ENCODE measurements at places on chromosomes 5 and 9.

DNA sequence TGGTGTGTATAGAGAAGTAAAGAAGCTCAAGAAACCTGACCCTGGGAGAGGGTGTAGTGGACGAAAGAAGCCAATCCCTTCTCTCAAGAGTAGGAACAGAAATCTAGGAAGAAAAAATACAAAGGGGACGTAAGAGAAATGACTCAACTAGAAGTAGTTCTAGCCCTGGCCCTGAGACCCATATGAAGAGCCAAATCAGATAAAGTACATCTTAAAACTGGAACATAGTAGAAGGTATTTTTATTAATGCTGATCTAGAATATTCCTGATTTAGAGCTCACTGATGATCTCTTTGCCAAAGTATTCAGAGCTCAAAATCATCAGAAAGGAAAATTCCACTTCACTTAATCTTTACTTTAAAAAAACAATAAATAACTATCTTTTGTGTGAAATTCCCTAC lies 184.8 kb downstream of the MLLT3 start:
- no peak for DNase-seq

DNA sequence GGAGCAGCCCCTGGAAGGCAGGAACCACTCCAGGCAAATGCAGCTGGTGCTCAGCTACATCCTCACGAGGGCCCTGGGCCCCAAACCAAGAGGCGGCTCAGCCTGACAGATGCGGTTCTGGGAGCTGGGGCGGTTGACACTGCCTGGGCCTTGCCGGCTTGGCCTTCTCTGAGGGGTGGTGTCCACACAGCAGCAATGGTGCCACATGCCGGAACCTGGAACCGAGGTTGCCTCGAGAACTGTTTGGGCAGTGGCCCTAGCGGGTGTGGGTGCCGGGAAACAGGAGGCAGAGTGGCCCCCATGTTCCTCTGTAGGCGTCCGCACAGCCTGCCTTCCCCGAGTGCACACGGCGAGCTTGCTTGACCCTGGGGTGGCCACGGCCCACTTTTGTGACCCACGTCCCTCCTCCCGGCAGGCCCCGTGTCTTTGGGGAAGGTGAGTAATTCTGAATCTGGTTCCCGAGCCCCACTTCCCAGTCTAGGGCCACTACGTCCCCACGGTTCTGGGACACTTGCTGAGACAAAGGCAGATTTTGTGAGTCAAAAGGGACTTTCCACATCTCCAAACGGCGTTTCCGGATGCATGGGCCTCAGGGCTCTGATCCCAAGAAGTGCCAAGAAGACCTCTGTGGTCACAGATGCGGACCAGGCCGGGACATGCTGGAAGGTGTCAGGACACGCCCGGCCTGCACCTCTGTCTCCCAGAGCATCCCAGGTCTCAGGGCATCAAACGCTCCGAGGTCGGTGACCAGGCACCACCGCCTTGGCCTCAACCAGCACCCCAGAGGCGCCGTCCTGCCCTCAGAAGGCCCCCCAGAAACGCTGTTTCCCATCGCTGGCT lies 27.7 kb upstream of the SLC12A7 start:
- DNase-seq: no peak

- no peak for DNase-seq
These were observed 13.6 kb downstream of the CPEB4 start for GRCh38 chr5:173901705-173902104.

- DNase-seq: no peak
These were observed 19.8 kb downstream of the DYNC2I2 start for GRCh38 chr9:128636556-128637530.

DNA sequence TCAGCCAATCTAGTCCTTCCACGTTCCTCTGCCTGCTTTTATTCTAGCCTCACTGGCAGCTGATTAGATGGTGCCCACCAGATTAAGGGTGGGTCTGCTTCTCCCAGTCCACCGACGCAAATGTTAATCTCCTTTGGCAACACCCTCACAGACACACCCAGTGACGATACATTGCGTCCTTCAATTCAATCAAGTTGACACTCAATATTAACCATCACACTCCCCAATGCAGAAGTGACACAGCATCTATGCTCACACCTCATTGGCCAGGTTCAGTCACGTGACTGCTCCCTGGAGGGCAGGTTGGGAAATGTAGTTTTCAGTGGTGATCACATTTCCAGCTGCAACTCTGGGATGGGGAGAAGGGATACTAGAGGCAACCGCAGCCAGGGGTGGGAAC lies 13.0 kb downstream of the SUSD3 start:
- DNase-seq: no peak

- no peak for DNase-seq
These were observed 21.8 kb upstream of the ORM1 start for GRCh38 chr9:114300846-114301797.

All from activated CD4-positive, alpha-beta T cell treated with anti-CD3 and anti-CD28 coated beads, Interleukin-2, amount 50 U/mL, for 24 hours (primary cell).